Brain pericyte (primary cell): ENCODE measurements at places on chromosomes 12 and 14.

- no peak for DNase-seq
These were observed 592 bp upstream of the USP15 start for GRCh38 chr12:62259631-62259992.

DNA sequence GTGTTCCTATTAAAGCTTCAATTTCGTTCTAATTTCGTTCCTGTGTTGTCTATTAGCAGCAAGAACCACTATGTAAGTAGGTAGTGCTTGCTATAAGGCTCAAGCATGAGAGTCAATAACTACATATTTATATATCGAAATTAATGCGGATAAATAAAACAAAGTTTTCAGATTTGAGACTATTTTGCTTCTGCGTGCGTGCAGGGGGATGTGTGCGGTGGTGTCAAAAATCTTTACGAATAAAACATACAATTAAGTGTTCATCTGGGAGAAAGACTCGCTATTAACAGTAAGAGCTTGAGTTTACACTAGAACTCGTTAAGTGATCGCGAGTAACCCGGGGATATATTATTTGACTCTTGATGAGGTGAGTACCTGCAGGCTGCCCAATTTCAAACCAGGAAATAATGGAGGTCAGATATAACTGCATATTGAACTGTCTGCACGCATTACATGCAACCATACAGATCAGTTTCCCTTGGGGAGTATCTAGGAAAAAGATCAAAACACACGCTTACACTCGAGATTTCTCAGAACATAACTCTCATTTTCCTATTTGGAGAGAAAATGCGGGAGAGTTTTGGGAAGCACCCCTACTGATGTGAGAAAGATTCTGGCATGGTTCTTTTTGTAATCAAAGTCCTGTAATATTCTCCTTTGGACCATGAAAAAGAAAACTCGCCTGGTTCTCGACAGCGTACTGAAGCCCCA, 813 bp downstream of the TWF1 start:
- no peak for DNase-seq

GRCh38 chr14:102019006-102019540, 54.7 kb downstream of the DYNC1H1 start:
- DNase-seq = no peak

- DNase-seq = no peak
These were observed 7.9 kb downstream of the INF2 start for GRCh38 chr14:104697317-104697703.

GRCh38 chr14:55048900-55049436, 2.5 kb upstream of the MAPK1IP1L start:
- DNase-seq = no peak

- no peak for DNase-seq
These were observed 112.6 kb upstream of the TMCC3 start for GRCh38 chr12:94762943-94763342.

- no peak for DNase-seq
These were observed 6.7 kb upstream of the C12orf50 start for GRCh38 chr12:88035907-88036289.

DNA sequence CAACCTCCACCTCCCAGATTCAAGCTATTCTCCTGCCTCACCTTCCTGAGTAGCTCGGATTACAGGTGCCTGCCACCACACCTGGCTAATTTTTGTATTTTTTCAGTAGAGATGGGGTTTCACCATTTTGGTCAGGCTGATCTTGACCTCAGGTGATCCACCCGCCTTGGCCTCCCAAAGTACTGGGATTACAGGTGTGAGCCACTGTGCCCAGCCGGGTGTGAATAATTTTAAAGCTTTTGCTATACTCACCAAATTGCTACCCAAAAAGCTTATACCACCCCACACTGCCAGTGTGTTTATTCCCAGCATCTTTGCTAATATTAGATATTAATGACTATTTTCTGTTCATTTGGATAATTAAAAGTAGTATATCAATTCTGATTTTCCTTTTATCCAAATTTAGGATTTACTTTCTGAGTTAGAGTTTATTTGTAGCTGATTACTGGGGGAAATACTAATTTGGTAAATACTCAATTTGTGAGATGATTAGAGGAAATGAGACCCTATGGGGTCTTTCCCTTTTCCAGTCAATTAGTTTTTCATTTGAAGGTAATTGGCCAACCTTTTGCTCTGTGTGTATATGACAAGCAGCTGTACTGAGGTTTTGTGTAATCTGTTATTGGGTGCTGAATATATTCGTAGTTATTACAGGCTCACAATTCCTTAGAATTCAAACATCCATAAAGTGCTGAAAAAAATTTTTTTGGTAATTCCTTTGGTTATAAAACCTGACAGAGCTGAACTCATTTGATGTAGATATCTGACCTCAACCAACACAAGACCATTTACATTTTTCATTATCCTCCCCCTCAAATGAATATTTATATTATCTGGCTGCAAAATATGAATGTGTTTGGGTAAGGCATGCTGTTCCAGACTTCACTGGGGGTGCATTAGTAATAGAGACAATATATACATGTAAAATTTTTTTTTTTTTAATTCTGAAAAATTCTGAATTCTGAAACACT, 73.6 kb downstream of the ANO6 start:
- no peak for DNase-seq

DNA sequence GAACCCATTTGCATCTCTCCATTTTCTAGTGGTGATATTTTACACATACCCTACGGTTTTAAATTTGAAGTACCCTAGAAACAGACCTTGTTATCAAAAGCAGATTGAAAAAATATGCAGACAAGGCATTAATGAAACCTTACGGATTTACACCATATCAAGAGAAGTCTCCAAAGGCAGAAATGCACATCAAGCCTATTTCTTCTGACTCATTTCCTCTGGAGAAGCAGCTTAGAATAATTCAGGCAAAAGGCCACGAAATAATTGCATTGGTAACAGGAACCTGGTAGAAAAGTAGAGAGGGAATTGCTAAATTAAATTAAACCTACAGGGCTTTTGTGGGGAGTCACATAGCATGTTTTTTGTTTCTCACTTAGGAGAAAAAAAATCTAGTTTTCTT, 34.7 kb downstream of the KICS2 start:
- no peak for DNase-seq

- no peak for DNase-seq
These were observed 162.6 kb downstream of the SLC15A4 start for GRCh38 chr12:128661226-128661569.

DNA sequence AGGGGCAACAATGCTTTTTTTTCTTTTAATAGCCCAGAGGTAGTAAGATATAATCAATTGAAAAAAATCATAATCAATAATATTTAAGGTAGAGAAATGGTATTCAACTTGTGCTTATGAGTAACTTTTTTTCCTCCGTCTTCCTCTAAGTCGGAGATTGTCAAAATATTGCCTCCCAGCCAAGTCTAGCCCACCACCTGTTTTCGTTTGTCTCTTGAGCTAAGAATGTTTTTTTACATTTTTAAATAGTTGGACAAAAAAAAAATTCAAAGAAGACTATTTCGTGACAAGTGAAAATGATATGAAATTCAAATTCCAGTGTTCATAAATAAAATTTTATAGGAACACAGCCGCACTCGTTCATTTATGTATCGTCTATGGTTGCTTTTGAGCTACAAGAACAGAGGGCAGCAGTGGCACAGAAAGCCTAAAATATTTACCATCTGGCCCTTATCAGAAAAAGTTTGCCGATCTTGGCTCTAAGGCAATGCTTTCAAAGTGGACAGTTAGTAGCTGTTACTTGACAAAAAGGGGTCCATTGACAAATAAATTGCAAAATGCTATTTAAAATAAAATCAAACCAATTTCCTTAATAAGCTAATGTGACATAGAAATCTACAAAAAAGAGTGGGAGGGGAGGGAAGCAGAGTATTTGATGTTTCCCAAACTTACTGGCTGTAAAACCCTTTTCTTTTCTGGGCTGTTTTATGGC, 40.8 kb upstream of the MAX start:
- DNase-seq = no peak

- no peak for DNase-seq
These were observed 905 bp downstream of the CISTR start for GRCh38 chr12:53750812-53751335.

DNA sequence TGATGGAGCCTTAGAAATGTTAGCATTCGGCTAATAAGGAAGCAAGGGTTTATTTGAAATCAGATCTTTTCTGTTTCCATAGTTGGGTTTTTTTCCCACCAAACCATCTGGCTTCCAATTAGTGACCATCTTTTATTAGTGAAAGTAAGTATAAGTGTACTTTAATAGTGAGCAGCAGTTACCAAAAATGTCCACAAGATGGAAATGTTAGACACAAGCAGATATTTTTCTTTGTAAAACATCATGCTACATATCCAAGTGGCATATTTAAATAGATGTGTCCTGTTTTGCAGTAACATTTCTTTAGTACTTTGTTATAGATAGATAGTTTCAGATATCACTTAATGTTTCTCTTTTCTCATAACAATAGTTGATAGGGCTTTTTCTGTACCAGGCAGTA, 28.8 kb downstream of the YEATS4 start:
- DNase-seq = peak; percentile 17

- DNase-seq = no peak
These were observed 10.6 kb downstream of the AHNAK2 start for GRCh38 chr14:104967386-104968152.

GRCh38 chr12:29782285-29782870, 1.4 kb downstream of the TMTC1 start:
- DNase-seq = no peak

DNA sequence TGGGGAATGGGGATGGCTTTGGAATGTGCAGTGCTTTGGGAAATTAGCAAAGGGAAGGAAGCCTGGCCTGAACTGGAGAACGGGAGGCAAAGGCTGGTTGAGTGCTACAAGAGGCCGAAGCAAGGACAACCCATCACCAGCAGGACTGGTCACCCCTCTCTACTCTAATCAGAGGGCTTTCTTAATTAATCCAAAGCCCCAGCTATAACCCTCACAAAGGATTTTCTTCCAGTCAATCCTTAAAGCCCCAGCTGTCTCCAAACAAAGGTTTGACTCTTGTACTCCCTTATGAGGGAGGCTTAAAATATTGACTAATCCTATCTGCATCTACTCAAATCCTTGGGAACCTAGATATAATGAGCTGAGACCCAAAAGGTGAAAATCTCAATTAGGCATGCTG, 256.3 kb downstream of the NTF3 start:
- DNase-seq = no peak

GRCh38 chr14:95362138-95362494, 42.4 kb upstream of the CLMN start:
- no peak for DNase-seq

- DNase-seq = peak; percentile 22
These were observed 110.7 kb downstream of the SLC25A21 start for GRCh38 chr14:37061697-37062096.

DNA sequence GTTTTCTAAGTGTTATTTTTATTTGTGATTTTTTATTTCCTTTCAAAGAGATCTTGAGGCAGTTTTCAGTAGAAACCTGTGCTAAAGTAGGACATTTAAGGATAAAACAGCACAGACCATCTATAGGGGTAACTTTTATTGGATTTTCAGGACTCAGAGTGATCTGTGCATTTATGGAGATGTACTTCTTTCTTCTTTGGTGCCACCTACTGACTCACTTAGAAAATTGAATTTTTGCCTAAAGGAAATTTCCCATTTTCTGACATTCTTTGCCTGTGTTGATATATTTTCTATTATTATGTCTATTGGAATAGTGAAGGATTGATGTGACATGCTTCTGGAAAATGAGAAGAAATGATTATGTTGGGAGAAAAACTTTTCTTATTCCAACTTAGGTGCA, 113.0 kb downstream of the UNC79 start:
- DNase-seq = no peak

GRCh38 chr12:11822081-11822834, 172.8 kb downstream of the ETV6 start:
- no peak for DNase-seq

GRCh38 chr14:100896369-100897060, 7.0 kb downstream of the RTL1 start:
- no peak for DNase-seq

DNA sequence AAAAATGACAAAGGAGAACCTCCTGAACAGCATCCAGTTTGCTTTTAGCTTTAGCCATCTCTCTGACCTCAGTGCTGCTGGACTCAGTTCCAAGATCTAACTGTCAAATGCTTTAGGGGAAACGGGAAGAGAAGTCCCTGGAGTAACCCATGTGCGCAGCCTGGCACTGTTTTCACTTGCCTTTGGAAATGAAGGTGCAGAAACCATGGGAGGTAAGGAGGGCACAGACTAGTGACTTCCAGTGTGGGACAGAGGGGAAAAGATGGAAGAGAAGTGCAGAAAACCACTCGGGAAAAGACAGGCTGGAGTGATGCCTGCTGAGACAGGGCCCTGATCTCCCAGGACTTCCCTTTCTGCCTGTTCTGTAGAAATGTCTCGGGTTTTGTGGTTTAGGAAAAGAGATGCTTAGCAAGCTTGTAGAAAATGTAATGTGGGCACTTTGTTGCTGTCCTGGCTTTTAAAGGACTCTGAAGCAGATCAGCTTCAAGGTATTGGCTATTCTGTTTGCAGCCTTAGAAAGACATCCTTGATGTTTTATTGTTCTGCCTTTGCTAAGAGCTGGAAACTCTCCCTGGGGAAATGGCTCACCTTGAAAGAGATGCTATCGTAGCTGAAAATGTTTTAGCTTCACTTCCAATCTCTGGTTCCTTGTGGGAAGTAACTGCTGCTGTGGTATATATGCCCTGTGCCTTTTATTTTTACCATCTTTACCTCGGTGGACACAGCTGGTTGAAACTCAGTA, 124.6 kb upstream of the HIF1A start:
- no peak for DNase-seq

DNA sequence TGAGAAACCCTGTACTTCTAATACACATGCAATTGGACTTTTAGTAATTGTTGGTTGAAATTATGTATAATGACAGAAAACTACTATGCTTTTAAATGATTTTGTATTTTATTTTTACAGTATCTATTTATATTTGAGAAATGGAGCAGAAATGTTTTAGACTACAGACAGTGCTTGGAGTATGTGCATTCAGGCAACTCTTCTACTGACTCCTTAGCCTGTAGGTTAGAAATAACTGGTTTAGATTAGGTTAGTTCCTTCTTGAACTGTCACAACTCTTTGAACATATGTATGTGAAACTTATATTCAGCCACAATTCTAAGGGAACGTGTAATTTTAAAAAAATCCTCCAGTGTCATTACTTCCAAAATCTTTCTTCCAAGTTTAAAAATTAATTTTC, 1.7 kb downstream of the FGFR1OP2 start:
- no peak for DNase-seq

DNA sequence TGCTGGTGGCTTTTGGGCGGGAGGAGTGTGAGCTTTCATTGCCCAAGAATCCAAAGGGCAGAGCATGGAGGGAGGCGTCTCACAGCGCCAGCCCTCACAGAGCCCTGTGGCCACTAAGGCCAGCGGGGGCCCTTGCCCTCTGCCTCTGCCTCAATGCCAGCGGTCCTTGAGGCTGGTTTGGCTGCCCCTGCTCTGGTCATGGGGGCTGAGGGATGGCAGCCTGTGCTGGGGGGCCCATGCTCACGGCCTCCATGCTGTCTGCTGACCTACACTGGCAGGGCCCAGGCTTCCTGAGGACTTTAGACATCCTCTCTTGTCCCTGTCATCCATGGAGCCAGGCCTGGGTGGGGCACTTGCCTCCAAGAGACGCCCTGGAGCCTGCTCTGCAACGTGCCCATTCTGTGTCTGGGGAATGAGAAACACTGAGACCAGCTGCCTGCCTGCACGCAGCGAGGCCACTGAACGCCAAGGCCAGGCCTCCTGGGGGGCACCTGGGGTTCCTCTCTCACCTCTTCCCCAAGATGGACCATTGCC, 143.4 kb downstream of the KIF26A start:
- no peak for DNase-seq

GRCh38 chr12:130788515-130788914, 50.5 kb downstream of the STX2 start:
- no peak for DNase-seq

GRCh38 chr12:58310809-58311622, 369.6 kb downstream of the ATP23 start:
- DNase-seq = peak; percentile 93

- no peak for DNase-seq
These were observed 33.8 kb downstream of the TOGARAM1 start for GRCh38 chr14:44995770-44996294.
